ENCODE measurements at places on chromosomes 6 and 20. TPM values are rescaled to one million over a fixed set of nuclear protein-coding genes. Genes with fewer than 3 reads are reported as not detected.

- no peaks in the 10 kb centered on the region for H3K27me3 ChIP-seq
- DNase-seq = no peak
- peak overlapping the region; percentile 99 for H3K27ac ChIP-seq
- H3K36me3 ChIP-seq = peaks cover 57% of the 10 kb centered on the region
- H3K4me3 ChIP-seq = peak overlapping the region; percentile 100
These were observed 1.8 kb downstream of the SNRPB start for GRCh38 chr20:2468581-2469407.

GRCh38 chr6:18308070-18308735 is 43.9 kb upstream of the DEK start:
- H3K27ac ChIP-seq = no peak overlapping the region
- no peak for DNase-seq
- H3K4me1 ChIP-seq = peaks cover 4% of the 10 kb centered on the region
- H3K4me3 ChIP-seq = no peak overlapping the region

DNA sequence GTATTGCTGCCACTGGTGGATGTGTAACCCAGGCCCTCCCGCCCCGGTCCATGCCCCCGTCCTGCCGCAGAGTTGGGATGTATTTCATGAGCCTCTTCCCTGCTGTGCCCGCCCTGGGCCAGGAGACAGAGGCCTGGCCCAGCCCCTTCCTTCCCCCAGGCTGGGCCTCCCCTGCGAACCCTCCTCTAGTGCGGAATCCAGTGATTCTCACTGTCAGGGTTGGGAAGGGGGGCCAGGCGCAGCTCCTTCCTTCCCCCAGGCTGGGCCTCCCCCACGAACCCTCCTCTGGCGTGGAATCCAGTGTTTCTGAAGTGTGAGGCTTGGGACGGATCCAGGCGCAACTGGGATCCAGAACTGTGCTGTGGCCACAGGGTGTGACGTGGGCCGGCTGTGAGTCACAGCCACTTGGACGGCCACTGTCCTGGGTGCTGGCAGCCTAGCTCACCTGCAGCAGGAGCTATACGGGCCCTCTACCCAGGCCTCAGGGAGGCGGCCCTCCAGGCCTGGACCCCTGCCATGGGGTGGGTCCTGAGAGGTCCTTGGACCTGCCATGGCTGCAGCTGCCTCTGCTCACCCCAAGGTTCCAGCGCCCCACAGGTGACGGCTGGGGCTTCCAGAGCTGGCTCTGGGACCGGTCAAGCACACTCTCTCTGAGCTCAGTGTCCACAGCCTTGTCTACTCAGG is 28.3 kb downstream of the COL20A1 start:
- peaks cover 21% of the 10 kb centered on the region for H3K27me3 ChIP-seq
- H3K4me3 ChIP-seq = no peak overlapping the region
- no peak overlapping the region for H3K27ac ChIP-seq
- H3K36me3 ChIP-seq = no peaks in the 10 kb centered on the region
- no peaks in the 10 kb centered on the region for H3K4me1 ChIP-seq

DNA sequence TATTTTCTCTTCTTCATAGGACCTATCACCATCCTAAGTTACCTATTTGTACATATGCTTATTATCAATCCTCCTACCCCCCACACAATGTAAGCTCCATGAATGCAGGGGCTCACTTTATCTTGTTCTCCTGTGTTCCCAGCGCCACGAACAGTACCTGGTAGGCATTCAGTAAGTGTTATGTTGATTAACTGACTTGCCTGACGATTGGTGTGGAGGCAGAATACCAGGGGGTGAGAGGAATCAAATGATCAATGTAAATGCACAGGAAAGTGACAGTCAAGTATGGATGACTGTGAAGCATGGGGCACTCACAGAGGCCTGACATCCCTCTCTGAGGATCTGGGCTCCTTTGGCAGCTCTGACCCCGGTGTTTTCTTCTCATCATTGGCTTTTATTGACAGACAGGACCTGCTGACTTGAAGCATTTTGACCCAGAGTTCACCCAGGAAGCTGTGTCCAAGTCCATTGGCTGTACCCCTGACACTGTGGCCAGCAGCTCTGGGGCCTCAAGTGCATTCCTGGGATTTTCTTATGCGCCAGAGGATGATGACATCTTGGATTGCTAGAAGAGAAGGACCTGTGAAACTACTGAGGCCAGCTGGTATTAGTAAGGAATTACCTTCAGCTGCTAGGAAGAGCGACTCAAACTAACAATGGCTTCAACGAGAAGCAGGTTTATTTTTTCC is 6.1 kb upstream of the IFT52 start:
- no peak overlapping the region for H3K27ac ChIP-seq

GRCh38 chr20:50561379-50562078 is 51.3 kb downstream of the PTPN1 start:
- H3K4me1 ChIP-seq = peaks cover 58% of the 10 kb centered on the region
- DNase-seq = peak; percentile 77
- H3K4me3 ChIP-seq = peak overlapping the region; percentile 47
- H3K36me3 ChIP-seq = peaks cover 52% of the 10 kb centered on the region
- peak overlapping the region; percentile 83 for H3K27ac ChIP-seq
- no peaks in the 10 kb centered on the region for H3K27me3 ChIP-seq

Gene PRKN
- total RNA-seq = not detected

DNA sequence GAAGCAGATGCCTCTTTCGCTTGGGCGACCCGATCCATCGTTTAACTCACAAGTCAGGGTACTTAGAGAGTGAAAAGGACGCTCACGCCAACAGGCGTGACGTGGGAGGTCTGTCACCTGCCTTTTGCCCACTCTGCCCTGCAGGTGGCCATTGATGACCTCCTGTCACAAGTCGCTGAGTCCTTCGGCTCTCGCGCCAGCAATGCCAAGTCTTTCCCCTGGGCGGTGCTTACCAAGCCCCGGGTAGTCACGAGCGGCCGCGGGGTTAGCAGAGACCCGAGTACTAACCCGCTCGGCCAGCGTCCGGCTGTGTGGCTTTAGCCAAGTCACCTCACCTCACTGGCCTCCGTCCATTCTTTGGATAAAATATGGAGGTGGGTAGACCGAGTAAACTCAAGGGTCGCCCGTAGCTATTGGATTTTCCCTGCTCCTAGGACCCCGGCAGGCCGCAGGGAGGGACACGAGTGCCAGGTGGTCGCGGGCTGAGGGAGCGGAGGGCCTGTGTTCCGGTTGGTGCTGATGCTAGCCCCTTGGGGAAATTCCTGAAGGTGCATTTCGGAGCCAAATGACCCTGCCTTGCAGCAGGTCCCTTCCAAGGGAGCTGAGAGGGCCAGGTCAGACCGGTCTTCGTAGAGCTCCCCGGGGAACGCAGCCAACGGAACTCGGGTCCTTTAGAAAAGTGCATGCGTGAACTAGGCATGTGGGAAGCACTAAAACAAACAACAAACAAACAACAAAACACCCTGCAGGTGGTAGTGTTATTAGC is 668 bp downstream of the PKIB start:
- H3K4me1 ChIP-seq = peaks cover 16% of the 10 kb centered on the region
- no peak overlapping the region for H3K27ac ChIP-seq
- peak overlapping the region; percentile 70 for H3K4me3 ChIP-seq
- peaks cover 52% of the 10 kb centered on the region for H3K27me3 ChIP-seq
- DNase-seq = no peak

Gene PRELID3B
- total RNA-seq = 104 TPM

GRCh38 chr20:20498076-20498861 is 130.4 kb downstream of the INSM1 start:
- no peak overlapping the region for H3K27ac ChIP-seq
- H3K27me3 ChIP-seq = no peaks in the 10 kb centered on the region
- H3K4me1 ChIP-seq = peaks cover 18% of the 10 kb centered on the region
- no peak overlapping the region for H3K4me3 ChIP-seq

GRCh38 chr6:151690768-151691562 is 116.5 kb upstream of the ESR1 start:
- H3K36me3 ChIP-seq = no peaks in the 10 kb centered on the region
- peak overlapping the region; percentile 52 for H3K4me3 ChIP-seq
- peak overlapping the region; percentile 56 for H3K27ac ChIP-seq
- peaks cover 14% of the 10 kb centered on the region for H3K27me3 ChIP-seq

- no peak overlapping the region for H3K27ac ChIP-seq
- H3K27me3 ChIP-seq = peaks cover 21% of the 10 kb centered on the region
- H3K4me1 ChIP-seq = peaks cover 8% of the 10 kb centered on the region
- H3K36me3 ChIP-seq = no peaks in the 10 kb centered on the region
- H3K4me3 ChIP-seq = no peak overlapping the region
These were observed 73.7 kb downstream of the SLC22A3 start for GRCh38 chr6:160421854-160422253.

- no peaks in the 10 kb centered on the region for H3K4me1 ChIP-seq
- H3K27me3 ChIP-seq = peaks cover under 1% of the 10 kb centered on the region
- H3K36me3 ChIP-seq = no peaks in the 10 kb centered on the region
- H3K4me3 ChIP-seq = no peak overlapping the region
- H3K27ac ChIP-seq = no peak overlapping the region
These were observed 28.5 kb upstream of the SIRT5 start for GRCh38 chr6:13545885-13546284.

- H3K27ac ChIP-seq = peak overlapping the region; percentile 34
- no peak overlapping the region for H3K4me3 ChIP-seq
- DNase-seq = peak; percentile 50
- H3K27me3 ChIP-seq = no peaks in the 10 kb centered on the region
- no peaks in the 10 kb centered on the region for H3K36me3 ChIP-seq
- peaks cover 44% of the 10 kb centered on the region for H3K4me1 ChIP-seq
These were observed 2.7 kb downstream of the BCAS1 start for GRCh38 chr20:54067606-54068174.

Gene MAK
- total RNA-seq = 0.26 TPM

- no peak for DNase-seq
- peaks cover 13% of the 10 kb centered on the region for H3K4me1 ChIP-seq
- no peak overlapping the region for H3K27ac ChIP-seq
- peaks cover 28% of the 10 kb centered on the region for H3K27me3 ChIP-seq
These were observed 64.5 kb upstream of the PMEPA1 start for GRCh38 chr20:57774111-57774880.

Gene SLC17A9
- total RNA-seq = 34.1 TPM

Gene PERP
- 11.8 TPM for total RNA-seq

Gene LSM2
- 124 TPM for total RNA-seq

Gene ANKRD6
- 4.5 TPM for total RNA-seq

Gene ABHD16B
- not detected for total RNA-seq

DNA sequence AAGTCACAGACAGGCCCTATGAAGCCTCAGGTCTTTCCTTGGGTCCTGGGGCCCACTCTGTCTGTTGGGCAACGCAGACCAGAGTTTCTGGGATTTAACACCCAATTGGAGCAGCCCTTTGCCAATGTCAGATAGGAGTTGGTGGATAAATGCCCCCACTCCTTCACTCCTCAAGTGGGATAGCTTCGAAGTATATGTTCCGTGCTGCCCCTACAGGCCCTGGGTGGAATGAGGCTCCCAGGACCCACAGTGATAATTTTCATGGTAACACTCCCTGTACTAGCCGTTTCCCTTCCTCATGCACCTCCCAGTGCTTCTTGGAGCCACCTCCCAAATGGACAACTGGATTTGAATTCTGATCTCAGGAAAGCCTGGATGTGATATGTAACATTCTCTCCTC is 145.4 kb downstream of the FOXA2 start:
- no peaks in the 10 kb centered on the region for H3K27me3 ChIP-seq
- H3K4me1 ChIP-seq = no peaks in the 10 kb centered on the region
- DNase-seq = no peak
- H3K36me3 ChIP-seq = no peaks in the 10 kb centered on the region

DNA sequence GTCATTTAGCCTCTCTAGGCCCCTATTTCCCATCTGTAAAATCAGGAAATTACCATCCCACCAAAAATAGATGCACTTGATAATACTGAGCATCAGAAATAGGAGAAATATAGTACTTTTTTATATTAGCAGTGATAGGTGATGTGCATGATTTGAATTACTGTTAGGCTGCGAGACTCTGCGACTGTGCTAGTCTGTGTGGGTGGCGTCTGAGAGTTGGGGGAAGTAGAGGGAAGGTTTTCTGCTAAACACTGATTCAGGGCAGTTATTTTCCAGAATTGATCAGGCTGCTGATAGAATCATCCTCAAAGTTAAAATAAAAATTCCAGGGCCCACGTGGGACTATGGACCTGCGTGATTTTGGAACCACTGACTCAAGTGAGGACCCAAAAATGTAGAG is 60.4 kb upstream of the ARMH2 start:
- H3K27me3 ChIP-seq = no peaks in the 10 kb centered on the region
- peaks cover 71% of the 10 kb centered on the region for H3K4me1 ChIP-seq
- H3K4me3 ChIP-seq = no peak overlapping the region
- H3K27ac ChIP-seq = peak overlapping the region; percentile 88
- peak; percentile 16 for DNase-seq

GRCh38 chr20:63496596-63497120 is 2.2 kb downstream of the EEF1A2 start:
- peaks cover 26% of the 10 kb centered on the region for H3K27me3 ChIP-seq
- H3K36me3 ChIP-seq = no peaks in the 10 kb centered on the region
- DNase-seq = no peak

Data from activated CD8-positive, alpha-beta memory T cell treated with anti-CD3 and anti-CD28 coated beads, Interleukin-2, amount 10 ng/mL, durations not matched to agents 7 days and 5 days (primary cell).